ENCODE measurements at places on chromosomes 12 and 14.

- DNase-seq: no peak
Observed at GRCh38 chr12:93968536-93969285, 179.7 kb upstream of the PLXNC1 start.

- DNase-seq: no peak
Observed at GRCh38 chr12:131035245-131035681, 81.6 kb downstream of the ADGRD1 start.

- DNase-seq: no peak
Observed at GRCh38 chr12:124921200-124922031, 7.0 kb upstream of the UBC start.

GRCh38 chr12:78018171-78018910 lies 187.6 kb downstream of the NAV3 start:
- no peak for DNase-seq

- DNase-seq: no peak
Observed at GRCh38 chr12:30814295-30814655, 59.5 kb upstream of the CAPRIN2 start.

DNA sequence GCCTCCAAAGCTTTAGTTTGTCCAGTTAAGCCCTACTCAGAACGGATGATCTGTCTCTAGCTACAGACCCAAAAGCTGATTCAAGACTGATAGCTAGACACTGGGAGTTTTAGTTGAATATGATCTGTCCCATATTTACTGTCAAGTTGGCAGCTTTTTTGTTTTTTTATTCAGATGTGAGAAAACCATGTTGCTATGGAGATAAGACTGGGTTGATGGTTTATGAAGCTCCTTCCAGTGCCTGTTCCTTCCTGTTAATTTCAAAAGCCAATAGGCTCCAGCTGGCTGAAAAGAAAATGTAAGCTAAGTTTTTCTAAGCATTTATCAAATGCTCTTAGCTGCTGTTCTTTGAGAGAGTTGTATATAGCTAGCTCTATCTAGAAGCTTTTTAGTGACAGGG lies 4.7 kb downstream of the DYNLL1 start:
- DNase-seq: no peak

- no peak for DNase-seq
Observed at GRCh38 chr12:49832836-49833421, 4.7 kb upstream of the NCKAP5L start.

DNA sequence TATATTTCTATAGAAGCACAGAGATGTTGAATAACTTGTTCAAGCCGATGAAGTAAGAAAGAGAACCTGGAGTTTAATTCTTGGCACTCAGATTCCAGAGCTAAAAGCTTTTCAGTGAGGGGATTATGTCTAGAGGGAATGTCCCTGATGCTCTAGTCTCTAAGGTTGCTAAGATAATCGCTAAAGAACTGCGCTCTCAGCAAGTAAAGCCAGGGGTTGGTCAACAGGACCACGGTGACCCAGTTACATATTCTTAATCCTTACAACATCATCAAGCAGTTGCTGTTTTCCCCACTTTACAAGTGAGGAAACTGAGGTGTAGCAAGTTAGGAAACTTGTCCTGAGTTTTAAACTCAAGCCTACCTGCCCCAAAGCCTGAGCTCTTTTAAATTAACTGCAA lies 110.8 kb downstream of the DAD1 start:
- DNase-seq: no peak

DNA sequence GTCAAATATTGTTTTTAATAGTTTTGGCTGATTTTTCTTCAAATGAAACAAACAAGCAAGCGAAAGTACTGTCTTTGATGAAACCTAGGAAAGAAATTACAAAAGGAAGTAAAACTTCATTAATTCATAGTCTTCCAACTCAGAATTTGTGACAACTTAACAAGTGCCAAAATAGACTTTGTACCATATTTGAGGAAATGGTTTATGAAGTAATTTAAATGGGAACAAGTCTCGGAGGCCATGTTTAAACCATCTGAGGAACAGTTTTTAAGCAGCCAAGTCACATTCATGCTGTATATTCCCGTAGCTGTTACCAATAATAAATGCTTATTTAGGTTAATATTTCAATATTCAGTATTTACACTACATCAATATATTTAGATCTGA lies 745 bp upstream of the ARHGDIB start:
- DNase-seq: no peak

DNA sequence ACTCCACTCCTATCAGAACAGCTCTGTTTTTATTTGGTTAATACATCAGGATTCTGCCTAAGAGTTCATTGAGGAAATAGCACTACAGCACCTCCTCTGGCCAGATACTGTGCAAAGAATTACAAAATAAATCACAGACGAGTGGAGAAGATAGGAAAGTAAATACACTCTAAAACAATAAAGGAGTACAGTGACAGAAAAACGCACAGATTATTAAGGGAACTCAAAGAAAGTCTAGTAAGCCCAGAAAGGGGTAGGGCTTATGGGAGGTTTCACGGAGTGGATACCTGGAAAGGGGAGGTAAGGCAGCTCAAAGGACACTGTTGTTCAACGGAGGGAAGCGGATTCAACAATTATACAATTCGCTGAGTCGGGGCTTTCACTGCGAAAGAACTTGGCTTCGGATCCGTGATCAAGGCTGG lies 5.5 kb downstream of the OR10AD1 start:
- DNase-seq: no peak

Data from stimulated activated CD4-positive, alpha-beta T cell treated with anti-CD3 and anti-CD28 coated beads, TNF-alpha, amount 100 ng/mL, for 4 hours (primary cell).